ENCODE measurements at places on chromosomes 2 and 18.

DNA sequence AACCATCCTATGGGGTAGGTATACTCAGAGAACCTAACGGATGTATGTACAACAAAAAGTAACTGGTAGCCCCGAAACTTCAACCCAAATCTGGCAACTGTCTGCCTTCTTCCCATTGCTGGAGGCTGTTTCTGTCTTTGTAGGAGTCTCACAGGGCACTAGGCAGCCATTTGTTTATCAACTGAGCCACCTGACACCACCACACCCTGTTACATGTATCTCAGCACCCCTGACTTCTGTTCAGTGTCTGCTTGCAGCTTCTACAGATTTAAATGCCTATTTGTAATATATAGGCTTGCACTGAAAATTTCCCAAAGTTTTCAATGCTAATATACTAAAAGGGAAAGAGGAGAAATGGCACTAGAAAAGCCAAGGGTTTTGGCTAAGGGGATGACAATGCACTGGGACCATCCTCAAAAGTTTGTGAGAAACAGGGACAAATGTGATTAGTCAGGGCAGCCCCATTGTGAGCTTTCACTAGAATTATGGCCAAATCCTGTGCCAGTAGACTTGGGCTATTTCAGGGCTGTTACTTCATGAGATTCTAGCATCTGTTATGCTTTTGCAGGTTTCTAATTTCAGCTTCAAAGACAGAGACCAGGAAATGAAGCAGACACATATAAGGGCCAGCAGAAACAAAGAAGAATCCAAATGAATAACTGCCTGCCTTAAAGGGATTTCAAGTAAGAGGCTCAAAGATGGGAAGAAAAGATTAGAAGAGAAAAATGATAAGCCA lies 103.3 kb downstream of the MYO5B start:
- DNase-seq = no peak

DNA sequence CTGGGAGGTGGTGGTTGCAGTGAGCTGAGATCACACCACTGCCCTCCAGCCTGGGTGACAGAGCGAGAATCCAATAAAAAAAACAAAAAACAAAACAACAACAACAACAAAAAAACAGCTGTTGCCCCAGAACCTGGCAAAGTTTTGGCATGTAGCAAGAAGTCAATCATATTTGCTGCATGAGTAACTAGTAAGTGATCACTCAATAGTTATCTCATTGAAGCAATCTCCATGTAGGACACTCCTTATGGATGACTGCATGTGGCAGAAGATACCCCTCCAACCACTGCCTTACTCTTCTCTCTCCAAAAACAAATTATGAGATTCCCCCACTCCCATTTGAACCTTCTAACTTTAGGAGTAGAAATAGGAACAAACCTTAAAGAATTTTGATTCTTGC lies 113.7 kb downstream of the TTC27 start:
- DNase-seq = no peak

GRCh38 chr2:8223695-8224346 lies 458.0 kb upstream of the ID2 start:
- DNase-seq = no peak

GRCh38 chr2:231530099-231531011 lies at the start of gene NMUR1:
Gene NMUR1 (minus strand): TSS chr2:231530445. CDS start chr2:231530361, 84 bp downstream.
- DNase-seq = no peak

- no peak for DNase-seq
Observed at GRCh38 chr18:44895176-44895798, 214.6 kb downstream of the SETBP1 start.

DNA sequence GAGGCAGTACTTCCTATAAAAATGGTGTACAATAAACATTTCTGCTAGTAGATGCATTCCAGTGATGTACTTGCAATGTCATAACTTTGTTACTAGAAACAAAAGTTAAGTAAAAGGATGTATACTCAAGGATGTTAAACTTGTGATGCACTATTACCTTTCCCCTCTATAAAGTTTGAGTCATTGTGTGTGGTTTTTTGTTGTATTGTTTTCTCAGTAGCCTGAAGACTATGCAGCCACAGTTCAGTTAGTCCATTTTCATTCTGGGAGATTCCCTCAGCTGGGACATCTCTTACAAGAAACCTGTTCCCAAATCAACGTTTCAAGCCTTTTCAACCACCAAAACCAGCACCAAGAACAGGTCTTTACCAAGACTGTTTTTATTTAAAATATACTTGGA lies 5.6 kb downstream of the ATP5MC3 start:
- DNase-seq = no peak

- no peak for DNase-seq
Observed at GRCh38 chr2:60735496-60736250, 20.4 kb upstream of the PAPOLG start.

- DNase-seq = no peak
Observed at GRCh38 chr18:56678836-56679565, 27.8 kb downstream of the WDR7 start.

DNA sequence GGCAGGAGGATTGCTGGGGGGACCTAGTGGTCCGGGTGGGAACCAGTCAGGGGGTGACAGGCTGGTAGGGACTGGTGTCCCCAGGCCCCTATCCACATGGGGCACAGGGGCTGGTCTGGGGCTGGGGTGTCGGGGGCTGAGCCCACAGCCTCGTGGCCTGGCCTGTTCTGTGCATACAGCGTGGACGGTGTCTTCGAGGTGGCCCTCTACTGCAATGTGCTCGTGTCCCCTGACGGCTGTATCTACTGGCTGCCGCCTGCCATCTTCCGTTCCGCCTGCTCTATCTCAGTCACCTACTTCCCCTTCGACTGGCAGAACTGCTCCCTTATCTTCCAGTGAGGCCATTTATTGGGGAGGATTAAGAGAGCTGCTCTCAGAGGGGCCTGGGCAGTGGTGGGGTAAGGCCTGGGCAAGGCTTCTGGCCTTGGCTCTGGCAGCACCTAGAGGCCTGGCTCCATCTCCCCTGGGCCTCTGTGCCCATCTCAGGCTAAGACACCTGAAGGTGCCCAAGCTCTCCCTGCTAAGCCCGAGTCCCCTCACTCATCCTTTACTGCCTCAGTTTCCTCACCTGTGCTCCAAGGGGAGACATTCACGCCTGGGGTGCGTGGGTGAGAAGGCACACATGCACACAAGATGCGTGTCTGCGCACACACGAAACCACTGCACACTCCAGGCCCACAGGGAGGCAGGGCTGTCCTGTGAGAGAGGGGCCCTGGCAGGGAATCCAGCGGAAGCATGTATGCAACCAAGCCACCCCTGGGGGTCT lies 1.9 kb downstream of the CHRNG start:
- DNase-seq = peak; percentile 60

- no peak for DNase-seq
Observed at GRCh38 chr2:206989311-206989710, 50.0 kb downstream of the CPO start.

GRCh38 chr2:240162531-240162930 lies 22.1 kb upstream of the OTOS start:
- no peak for DNase-seq

DNA sequence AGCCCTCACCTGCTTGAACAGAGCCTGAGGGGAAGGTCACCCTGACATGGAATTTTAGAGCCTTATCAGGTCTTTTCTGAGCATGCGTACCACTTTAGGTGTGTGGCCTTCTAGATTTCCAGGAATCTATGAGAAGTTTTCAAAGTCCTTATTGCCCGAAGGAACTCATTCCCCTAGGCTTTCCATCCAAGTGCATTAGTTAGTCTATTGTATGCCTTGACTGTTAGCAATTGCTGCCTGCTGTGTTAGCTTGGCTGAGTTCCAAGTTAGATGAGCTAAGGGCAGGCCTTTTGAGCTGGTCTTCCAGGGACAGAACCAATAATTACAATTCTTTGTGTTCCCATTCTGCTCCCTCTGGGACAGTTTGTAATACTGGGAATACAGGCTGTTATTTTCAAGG lies 30.8 kb upstream of the PUM2 start:
- DNase-seq = no peak

DNA sequence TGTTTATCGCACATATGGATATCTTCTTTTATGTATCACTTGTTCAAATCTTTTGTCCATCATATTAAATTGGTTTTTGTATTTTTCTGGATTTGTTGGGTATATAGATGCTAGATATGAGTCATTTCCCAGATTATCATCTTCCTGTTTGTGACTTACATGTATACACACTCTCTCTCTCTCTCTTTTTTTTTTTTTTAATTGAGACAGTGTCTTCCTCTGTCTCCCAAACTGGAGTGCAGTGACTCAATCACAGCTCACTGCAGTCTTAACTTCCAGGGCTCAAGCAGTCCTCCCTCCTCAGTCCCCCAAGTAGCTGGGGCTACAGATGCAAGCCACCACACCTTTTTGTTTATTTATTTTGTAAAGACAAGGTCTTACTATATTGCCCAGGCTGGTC lies 43.8 kb downstream of the XIRP2 start:
- DNase-seq = no peak

DNA sequence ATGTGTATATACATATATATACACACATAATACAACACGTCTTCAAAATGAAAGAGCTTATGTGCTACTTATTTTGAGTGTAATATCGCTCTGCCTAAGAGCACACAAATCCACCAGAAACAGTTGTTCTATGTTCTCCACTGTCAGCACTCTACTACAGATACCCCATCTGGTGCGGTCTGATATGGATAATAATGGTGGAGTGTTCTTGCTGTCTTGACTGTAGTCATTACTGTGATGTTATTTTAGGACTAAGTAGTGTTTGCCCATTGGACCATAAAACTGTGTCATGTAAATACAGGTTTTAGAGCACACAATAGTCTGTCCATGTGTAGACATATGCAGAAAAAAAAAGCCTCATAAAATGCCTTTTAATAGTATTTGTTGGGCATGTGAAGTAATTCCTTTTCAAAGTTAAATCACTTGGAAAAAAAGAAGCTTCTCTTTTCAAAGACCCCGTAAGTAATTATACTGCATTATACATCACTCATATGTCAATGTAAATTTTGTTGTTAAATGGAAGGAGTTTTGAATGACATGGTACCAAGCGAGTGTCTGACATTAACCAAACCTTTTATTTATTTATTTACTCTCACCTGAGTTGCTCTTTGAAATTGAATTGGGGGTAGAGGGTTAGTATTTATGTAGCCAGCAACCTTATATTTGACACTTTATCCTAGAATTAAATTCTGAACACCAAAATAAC lies 1249.2 kb upstream of the ZEB2 start:
- DNase-seq = no peak

DNA sequence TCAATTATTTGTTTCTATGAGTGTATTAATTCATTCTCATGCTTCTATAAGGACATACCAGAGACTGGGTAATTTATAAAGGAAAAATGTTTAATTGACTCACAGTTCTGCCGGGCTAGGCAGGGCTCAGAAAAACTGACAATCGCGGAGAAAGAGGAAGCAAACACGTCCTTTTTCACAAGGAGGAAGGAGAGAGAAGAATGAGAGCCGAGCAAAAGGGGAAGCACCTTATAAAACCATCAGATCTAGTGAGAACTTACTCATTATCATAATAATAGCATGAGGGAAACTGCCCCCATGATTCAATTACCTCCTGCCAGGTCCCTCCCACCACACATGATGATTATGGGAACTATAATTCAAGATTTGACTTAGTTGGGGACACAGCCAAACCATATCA lies 294.0 kb downstream of the DSC3 start:
- no peak for DNase-seq

GRCh38 chr2:176595986-176596385 lies 326.7 kb downstream of the MTX2 start:
- DNase-seq = no peak

DNA sequence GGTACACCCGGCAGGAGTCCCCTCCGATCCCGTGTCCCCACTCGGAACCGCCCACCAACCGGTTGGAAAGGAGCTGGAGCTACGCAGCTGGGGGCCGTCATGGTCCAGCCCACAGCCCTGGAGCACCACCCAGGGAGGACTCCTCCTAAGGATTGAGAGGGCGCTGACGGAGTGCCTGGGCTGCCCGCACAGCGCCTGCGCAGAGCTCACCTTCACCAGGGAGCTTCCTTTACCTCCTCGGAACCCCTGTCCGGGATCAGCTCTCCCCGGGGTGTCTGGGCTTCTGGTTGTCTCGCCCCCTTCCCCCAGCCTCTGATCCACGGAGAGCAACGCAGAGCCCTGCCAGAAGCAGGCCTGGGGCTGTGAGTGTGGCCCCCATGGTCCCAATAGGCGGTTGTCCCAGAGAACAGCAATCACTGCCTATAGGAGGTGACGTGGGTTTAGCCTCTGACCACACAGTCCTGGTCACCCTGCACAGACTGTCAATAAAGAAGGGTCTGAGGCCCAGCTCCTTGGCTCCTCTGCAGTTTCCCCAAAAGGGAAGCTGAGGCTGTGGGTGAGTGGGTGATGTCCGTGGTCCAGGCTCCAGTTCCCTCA lies 14.6 kb downstream of the ALPG start:
- no peak for DNase-seq

DNA sequence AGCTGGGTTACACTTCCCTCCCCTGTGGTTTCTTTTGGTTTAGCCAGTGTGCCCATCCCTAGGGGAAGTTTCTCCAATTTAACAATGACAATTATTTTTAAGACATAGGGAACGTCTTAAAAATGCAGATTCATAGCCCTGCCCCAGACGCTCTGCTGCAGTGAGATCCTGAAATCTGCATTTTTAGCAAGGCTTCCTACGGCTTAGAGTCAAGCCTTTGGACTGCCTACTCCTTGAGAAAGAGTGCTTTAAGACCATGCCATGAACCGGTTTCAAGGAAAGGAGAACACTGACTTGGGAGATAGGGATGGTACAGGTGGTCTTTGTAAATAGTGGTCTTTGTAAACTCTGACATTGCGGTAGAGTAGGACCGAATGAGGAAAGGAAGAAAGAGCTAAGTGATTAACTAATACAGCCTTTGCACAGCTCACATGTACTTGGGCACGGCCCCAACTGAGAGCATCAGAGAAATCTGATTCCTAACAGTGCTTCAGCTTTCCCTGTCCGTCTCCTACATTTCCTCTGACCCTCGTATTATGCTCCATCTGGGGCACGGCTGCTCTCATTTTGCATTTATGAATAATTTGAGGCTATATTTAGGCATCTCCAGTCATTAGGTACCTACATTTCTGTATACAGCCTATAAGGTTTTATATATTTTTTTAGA lies 217.6 kb upstream of the TANK start:
- no peak for DNase-seq

DNA sequence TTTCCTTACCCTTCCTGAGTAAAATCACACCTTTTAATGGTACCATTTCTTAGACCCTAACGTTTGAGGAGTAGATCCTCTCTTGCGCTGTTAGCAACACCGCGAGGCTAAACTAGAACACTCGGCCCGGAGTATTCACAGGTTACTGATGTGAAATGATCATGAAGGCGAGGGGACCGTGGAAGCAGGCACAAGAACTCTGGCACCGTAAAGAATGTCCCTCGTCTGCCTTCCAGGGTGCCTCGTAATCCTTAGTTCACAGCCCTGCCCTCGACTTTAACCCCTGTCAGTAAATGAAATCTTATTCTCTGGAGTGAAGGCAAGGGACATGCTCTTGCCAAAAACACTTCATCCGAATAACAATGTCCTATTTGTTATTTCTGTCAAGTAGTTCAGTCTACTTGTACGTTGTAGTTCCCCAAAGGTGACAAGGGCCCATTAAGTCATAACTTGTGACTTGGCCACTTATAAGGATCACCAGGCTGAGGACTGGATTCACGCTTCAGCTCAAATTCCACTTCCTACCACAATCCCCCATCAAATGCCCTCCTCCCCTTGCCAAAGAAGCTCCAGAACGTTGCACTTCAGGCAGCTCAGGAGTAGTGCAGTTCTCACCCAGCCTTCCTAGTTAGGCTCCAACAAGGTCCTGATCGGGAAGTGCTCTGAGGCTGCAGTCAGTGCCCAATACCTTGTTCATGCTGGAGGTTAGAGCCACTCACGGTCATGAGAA lies 43.3 kb upstream of the ITM2C start:
- no peak for DNase-seq

Measured in type B pancreatic cell (in vitro differentiated cells).